ENCODE measurements at places on chromosomes 3 and 15.

DNA sequence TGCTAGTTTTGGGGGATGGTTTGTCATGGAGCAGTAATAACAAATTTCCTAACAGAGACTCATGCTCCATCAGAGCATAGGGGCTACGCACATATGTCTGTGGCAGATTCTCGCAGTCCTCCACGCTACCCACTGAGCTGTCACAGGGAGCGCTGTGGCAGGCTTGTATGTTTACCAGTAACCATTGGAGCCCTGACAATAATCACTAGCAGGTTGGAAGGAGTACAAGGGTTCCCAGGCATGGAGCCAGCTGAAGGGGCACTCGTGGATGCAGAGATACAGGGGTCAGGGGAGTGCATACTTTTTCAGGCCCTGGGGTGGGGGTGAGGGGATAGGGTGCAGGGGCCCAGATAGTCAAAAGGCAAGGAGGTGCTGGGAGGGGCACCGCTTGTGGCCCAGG, 7.9 kb upstream of the GP9 start:
- no peak for DNase-seq

DNA sequence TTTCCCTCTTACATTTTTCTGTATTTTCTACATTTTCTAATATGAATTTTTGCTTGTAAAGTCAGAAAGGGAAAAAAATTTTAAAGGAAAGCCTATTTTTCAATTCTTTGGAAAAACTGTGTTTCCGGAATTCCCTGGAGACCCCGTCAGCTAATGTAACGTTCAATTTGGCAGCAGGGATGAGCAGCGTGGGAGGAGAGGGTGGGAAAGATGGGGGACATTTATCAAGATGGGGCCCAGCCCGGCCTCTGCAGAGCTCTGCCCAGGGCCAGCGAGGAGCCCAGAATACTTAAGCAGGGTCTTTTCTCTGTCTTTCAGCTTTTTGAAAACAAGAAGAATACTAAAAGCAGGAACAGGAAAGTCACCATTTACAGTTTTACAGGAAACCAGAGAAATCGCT, 129.0 kb downstream of the LRRK1 start:
- DNase-seq = no peak

GRCh38 chr15:43190178-43190577, 5.0 kb downstream of the CCNDBP1 start:
- DNase-seq = no peak

- DNase-seq = peak; percentile 62
These were observed 7.5 kb upstream of the IGSF10 start for GRCh38 chr3:151468284-151468917.

DNA sequence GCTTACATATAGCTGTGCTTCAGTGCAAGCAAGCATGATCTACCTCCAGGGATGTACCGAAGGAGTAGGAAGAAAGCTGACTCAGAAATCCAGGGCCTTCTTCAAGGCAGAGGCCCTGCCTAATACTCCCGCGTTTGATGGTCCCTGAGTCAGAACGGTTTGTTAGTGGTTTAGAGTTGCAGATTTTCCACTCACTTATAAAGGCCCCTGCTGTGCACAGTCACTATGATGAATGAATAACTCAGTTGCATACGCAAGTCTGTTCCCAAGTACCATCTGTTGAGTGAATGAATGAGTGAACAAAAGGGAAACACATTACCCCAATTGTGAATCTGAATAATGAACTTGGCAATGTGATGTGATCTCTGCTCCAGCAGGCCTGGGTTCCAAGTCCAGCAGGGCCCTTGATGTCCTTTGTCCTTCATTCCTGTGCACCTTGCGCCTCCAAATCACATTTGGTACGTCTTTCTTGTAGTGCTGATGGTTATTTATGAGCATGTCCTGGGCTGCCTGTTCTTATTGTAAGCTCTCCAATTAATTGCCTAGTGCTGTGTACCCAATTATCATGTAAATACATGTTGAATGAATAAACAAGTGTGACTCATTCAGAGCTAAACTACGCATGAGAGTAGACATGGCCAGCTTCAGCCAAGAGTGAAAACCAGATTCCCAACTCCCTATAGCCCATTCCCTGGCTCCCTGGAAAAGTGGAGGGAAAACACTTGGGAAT, 85.3 kb upstream of the LIMD1 start:
- peak; percentile 49 for DNase-seq

DNA sequence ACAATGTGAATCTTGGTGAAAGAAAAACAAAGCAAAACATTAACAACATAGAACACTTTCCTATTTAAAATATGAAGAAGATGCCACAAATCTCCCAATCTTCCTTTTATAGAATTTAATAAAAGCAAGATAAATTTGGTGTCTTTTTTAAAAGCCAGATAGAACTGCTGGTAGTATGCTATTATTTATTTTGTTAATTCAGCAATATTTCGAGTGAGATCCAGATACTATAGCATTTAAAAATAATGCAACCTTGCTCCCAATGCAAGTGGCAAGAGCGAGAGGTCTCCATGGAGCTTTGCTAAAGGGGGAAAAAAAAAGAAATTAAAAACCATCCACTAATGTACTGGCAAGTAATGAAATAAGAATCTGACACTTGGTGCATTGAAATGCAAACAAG, 121.8 kb downstream of the IL20RB start:
- no peak for DNase-seq

GRCh38 chr15:70406617-70407335, 309.1 kb upstream of the TLE3 start:
- DNase-seq = no peak

DNA sequence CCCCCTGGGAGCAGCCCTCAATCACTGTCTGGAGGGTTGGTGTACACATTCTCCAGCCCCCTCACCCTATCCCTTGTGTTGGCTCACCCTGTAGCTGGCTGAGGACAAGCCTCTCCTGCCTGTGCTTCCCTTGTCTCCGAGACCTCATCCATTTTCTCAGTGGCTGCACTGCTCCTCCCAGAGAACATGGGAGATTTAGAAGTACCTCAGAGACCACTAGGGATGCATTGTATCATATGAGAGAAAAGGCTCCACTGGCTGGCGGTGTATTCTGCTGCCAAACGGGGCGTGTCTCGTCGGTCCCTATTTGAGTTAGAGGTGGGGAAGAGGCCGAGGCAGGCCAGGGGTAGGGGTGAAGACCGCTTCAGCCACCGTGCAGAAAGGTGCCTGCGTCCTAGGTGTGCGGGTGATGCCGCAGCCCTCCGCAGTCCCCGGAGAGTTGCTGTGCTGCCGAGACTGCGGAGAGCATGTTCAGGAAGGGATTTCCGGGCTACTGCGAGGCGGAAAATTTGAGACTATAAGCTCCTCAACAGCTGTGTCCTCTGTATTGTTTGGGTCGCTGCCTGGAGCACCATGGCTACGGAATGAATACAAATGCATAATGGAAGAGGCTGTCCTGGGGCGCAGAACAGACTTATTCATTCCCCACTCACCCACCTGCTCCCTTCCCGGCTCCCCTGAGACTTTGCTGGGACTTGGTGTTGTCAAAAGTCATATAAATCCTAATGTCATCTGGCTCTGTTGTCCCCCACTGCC, 43.8 kb downstream of the SPSB4 start:
- DNase-seq = no peak

DNA sequence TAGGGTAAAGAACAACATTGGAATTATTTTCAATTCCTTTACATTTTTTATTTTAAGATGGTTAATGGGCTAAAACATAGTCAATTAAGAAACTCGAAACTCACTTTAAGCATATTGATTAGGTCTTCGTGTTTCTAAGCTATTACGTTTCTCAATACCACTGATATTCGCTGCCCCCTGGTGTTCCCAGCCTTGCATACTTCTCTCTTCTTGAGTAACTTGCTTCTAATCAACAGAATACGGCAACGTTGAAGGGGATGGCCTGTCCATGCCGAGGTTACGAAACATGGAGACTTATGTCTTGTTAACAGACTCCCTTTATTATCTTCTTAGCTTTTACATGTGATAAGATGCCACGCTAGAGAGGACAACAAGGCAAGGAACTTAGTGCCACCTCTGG, 43.6 kb downstream of the ROBO1 start:
- no peak for DNase-seq

- DNase-seq = peak; percentile 19
These were observed 567 bp downstream of the TICRR start for GRCh38 chr15:89575656-89576416.

GRCh38 chr15:31544361-31544760, 217.7 kb downstream of the KLF13 start:
- no peak for DNase-seq

- no peak for DNase-seq
These were observed 903.1 kb downstream of the NSUN3 start for GRCh38 chr3:94965867-94966475.

DNA sequence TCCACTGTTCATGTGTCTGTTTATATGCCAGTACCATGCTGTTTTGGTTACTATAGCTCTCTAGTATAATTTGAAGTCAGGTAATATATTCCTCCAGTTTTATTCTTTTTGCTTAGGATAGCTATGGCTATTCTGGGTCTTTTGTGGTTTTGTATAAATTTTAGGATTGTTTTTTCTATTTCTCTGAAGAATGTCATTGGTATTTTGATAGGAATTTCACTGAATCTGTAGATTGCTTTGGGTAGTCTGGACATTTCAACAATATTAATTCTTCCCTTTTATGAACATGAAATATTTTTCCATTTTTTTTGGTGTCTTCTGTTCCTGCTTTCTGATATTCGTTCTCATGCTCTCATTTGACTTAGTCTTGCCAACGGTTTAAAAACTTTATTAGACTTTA, 39.6 kb downstream of the GREM1 start:
- DNase-seq = no peak

- DNase-seq = no peak
These were observed 28.9 kb downstream of the FSTL1 start for GRCh38 chr3:120421926-120422325.

DNA sequence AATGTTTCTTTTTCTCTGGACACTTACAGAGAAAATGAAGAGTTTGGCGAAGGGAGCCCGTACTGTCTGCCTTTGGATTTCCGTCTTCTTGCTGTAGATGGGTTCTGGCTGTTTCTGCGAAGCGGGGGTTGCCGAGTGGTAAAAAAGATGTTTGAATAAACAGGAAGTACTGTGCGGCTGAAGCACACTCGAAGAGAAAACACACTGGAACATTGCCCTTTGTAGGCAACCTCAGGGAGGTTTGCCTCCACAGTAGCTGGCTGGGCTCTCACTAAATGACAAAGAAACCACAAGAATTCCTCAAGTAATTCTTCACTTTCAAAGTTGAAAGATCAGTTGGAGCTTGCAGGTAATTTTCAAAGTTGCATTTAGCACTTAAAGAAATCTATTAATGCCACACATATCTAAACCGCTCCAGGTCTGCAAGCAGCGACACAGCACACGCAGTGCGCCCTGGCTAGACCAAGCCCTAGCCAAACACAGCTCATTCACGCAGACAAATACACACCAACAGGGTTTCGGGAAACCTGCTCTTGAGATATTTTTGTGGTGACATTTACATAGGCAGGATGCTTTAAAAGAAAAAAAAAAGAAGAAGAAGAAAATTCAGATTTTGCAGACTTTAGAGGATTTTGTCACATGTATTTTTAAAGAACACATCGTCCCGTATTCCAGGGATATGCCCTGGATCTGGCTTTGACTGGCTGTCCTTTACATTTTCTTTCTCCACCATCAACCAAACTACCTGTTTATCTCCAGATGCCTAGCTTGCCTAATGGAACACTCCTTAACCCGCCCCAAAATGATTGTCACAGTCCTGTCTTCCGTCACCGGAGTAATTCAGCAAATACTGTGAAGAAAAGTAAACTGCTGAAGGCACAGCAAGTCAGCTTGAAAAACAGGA, 452.8 kb downstream of the FOXP1 start:
- DNase-seq = peak; percentile 81

Measured in activated CD4-positive, alpha-beta T cell treated with anti-CD3 and anti-CD28 coated beads, Interleukin-2, Interleukin-4, amounts not matched to agents 100 ng/mL and 50 ng/mL, durations not matched to agents 16 hours and 8 hours (primary cell).